ENCODE measurements at places on chromosomes 7 and 10.

- no peak for DNase-seq
Observed at GRCh38 chr7:77529279-77529678, 7.8 kb upstream of the PTPN12 start.

DNA sequence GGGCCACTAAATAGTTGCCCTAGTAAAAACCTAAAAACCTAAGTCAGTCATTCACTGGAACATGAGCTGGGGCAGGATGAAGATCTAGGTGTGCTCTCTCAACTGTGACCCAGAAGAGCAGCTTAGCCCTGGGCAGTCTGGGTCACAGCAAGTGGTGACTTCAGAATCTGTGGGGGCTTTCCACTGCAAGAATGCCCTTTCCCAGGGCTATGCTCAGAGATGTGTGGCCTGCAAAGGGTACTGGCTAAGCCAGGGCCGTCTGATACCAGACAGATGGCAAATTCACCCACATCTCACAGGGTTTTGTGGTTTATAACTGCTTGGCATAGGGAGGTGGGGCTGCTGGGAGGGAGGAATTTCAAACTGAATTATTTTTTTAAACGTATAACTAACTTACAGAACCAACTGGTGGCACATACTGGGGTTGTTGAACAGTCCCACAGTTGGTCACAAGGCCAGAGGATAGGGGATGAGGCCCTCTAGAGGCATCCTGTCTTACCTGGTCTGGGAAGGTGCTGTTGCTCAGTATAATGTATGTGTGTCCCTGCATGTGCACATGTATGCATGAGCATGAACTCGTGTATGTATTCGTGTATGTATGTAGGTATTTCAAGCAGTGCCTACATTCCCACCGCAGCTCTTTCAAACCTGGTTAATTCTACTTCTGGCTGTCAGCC lies 63.2 kb downstream of the PRPF18 start:
- no peak for DNase-seq

- no peak for DNase-seq
Observed at GRCh38 chr7:2437537-2438148, 34.2 kb downstream of the CHST12 start.

DNA sequence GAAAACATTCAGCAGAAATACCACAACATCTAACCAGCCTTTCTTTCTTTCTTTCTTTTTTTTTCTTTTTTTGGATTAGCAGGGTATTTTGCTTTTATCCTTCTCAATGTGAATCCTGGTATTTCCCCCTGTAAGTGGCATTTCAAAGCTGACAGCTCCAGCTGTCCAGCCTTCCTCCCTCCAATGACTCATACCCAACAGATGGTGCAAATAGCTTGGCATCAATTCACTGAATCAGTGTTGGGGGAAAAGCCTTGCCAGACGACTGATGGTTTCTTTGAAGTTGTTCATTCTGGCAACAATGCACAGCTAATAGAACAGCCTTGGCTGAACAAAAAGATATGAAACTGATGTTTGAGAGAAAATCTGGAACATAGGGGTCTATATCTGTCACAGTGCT lies 316.8 kb upstream of the STEAP1 start:
- no peak for DNase-seq

GRCh38 chr7:119196183-119196582 lies 971.7 kb downstream of the ANKRD7 start:
- DNase-seq: no peak

DNA sequence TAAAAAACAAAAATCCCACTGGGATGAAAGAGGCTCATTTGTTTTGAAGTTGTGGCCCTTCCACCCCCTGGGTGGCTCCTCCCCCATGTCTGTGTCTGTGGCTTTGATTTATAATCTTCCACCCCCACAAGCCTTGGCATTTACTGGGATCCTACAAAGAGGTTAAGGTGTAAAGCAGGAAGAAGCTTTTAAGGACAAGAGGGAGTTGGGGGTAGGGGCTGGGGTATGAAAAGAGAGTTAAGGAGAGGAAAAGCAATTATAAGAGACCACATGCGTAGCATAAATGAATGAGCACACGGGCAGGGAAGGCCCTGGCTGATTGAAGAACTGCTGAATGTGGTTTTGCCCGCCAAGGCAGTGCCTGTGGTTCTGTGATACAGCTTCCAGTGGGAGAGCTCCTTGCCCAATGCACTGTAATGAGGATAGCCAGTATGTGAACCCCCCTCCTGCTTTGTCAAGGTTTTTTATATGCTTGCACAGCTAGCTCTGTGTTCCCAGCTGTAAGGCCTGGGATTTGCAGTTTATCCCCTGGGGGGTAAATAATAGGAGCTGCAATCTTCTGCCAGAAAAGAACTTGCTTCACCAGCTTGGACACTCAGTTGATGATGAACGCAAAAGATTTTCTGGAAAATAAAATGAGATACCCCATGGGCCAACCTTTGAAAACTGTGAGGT lies 34.7 kb upstream of the KMT2E start:
- DNase-seq: no peak

- no peak for DNase-seq
Observed at GRCh38 chr7:29977886-29978651, 11.5 kb downstream of the SCRN1 start.

DNA sequence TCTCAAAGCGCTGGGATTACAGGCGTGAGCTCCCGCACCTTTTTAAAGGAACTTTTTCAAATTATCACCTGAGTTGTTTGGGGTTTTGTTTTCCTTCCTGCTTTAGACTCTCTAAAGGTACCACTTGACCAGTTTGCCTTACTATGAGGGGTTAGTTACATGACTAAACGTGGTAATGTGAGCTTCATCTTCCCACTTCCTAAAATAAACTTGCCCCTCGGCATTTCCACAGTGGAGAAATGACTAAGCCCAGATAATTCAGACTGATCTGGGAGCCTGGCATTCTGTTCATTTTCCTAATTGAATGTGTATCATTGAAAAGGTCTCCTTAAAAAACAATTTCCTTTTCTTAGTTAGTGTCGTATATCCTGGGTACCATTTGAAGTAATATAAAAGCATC lies 163.4 kb downstream of the PLXDC2 start:
- DNase-seq: no peak

GRCh38 chr7:92723943-92724342 lies 112.4 kb downstream of the CDK6 start:
- DNase-seq: no peak

DNA sequence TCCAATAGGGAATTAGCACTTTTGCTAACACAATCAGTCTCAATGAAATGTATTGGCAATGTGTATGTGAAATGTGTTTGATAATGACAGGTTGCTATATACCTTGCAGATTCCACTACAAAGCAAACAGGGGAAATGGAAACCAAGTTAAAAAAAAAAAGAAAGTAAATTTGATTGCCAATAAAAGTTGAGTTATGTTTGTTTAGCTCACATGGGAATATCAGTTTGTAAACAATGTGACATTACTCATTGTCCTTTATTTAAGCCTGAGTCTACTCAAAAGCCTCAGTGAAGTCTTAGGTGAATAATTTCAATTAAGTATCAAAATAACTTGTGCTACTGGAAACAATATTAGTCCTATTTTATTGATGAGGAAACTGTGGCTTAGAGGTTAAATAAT lies 285.2 kb downstream of the CACNA2D1 start:
- DNase-seq: no peak

Data from sciatic nerve (tissue), 2 donors.